Smooth muscle cell of the brain vasculature (primary cell): ENCODE measurements at places on chromosomes 6 and 20.

- no peak for DNase-seq
Observed at GRCh38 chr20:7090001-7090400, 322.5 kb downstream of the BMP2 start.

DNA sequence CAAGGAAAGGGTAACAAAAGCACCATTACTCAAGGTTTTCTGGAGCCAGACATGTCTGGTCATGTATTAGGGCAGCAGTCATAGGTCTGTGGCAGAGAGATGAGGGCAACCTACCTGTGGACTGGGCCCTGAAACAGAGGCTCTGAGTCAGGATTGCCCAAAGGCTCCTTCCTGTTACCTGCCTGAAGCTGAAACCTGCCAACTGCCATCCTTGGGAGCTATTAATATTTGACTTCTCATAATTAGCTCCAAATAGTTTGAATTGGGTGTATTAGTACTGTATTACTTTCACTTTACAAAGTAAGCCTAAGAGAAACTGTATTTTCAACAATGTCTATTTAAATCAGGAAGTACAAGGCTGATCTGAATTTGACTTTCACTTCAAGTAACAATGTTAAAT, 72.0 kb upstream of the TBX18 start:
- DNase-seq: no peak

GRCh38 chr6:83518816-83519480, 6.6 kb downstream of the PRSS35 start:
- no peak for DNase-seq

- DNase-seq: no peak
Observed at GRCh38 chr20:5197270-5197827, 70.5 kb downstream of the CDS2 start.

DNA sequence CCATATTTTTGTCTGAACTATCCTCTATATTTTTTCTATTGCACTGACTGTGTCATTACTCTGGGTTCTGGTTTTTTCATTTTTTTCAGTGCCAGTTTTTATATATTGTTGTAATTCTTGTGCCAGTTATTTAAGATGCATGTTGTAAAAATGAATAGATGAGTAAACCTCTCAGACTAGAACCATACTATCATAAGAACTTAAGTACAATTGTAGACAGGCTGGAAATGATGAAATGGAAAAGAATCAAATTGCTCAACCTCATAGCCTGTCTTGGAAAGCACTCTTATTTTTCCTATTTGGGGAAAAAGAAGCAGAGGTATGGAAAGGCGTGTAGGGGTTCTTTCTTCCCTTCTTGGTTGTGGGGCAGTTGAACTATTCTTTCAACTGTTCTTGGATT, 30.2 kb downstream of the PANK2 start:
- DNase-seq: no peak

DNA sequence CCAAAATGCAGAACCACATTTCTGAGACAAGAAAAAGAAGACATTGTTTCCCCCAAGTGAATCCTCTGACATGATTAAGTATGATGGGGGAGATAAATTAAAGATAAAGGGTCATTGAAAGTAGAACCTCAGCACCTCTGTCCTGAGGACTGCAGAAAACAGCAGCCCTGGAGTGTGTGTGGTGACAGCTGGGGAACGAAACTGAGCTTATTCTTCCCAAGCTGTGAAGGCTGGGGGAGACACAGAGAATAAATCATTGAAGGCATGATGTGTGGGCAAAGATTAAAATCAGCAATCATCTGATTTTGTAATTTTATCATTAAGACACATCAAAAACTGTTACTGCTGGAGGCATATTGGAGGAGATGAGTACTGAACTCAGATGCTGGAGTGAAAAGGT, 67.5 kb upstream of the GPR6 start:
- DNase-seq: no peak

DNA sequence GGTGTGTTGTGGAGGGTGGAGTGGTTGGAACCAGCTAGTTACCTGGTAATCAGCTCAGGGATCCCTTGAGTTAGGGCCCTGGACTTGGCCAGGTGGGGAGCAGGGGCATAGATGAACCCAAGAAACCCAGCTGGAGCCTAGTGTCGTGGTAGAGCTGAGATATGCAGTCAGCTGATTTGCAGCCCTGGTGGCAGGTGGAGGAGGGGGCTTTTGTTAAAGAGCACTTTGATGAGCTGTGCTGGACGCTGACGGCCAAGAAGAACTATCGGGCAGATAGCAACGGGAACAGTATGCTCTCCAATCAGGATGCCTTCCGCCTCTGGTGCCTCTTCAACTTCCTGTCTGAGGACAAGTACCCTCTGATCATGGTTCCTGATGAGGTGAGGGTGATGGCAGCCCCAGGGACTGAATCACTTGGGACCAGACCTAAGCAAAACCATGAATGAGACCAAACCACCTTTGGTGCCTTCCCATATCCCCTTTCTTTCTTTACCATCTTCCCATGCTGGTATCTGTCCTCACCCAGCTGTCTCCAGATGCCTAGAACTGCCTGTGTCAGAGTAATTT, 12.7 kb downstream of the DEF6 start:
- DNase-seq: no peak

GRCh38 chr6:73586416-73586974, 65.7 kb upstream of the EEF1A1 start:
- no peak for DNase-seq

- no peak for DNase-seq
Observed at GRCh38 chr6:168691774-168692173, 250.8 kb downstream of the SMOC2 start.

DNA sequence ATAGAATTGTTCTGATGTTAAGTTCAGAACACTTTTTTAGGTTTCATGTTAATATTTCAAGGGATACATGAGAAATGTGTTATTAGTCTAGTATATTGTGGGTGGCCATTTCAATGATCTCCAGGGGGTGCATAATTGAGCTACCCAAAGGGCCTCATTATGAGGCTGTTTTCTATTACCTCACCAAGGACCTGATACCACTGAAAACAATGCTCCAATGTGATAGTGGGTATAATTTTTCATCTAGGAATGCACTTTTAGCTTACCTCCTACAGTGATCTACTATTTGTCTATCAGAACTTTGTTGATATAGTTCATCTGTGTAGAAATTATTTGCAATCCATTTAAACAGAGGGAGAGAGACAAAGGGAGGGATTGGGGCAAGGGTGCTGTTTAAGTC, 106.8 kb upstream of the HS3ST5 start:
- no peak for DNase-seq

- DNase-seq: no peak
Observed at GRCh38 chr20:17345321-17345720, 118.5 kb downstream of the PCSK2 start.

DNA sequence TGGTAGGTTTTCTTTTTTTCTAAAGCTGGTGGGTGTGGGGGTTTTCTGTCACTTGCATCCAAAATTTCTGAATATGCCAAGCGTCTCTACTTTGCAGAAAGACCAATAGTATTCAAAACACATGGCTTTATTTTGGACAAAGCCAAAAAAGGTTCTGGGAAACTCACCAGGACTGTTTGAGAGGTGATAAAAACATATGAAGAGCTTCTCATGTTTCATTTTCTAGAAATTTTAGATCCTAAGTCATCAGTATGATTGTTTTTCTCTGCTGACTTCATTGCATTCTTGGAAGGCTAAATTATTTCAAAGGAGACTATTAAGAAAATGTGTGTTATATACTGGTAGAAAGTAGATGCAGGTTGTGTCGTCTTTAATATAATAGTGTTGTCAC, 51.3 kb downstream of the GCLC start:
- no peak for DNase-seq

GRCh38 chr20:33832103-33832804, 21.1 kb downstream of the CHMP4B start:
- DNase-seq: no peak

DNA sequence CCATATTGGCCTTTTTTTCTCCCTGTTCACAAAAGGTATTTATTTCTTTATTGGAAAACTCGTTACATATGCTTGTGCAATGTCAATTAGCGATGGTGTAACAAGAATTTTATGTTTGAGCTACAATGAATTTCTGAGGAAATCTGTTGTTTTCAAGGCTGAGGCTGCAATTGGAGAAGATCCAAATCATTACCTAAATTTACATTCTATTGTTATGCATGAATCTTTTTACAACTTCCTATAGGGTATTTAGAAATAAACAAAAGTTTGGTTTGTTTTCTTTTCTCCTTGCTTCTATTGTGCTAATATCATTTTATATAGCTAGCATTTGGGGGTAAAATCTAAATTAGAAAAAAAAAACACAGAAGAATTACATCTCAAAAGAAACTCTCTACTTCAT, 34.7 kb upstream of the NKAIN2 start:
- DNase-seq: no peak

DNA sequence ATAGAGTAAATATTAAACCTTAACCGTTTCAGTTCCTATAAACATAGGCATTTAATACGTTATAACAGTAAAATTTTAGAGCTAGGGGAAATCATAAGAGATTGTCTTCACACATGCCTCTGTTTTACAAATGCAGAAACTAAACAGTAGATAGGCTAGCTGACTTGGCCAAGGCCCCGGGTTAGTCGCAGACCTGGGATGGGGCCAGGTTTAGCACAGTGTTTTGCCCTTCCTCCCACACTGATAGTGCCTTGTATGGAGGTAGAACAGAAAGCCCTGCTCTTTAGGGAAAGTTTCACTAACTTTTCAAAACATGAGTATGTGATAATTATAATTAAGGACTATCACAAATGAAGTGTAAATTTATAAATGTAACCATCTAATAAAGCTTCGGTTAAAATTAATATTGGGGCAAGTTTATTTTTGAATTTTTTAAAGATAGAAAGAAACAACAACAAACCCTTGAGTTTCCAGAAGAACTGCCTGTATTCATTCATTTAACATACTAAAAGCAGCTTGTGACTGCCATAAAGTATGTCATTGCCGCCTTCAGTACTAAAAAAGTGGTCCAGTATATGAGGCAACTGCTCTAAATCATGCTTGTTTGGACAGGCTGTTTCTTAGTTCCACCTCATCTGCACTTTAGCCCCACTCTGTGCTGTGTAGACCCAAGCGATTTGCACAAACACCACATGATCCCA, 62.5 kb upstream of the LOC128125822 start:
- no peak for DNase-seq

DNA sequence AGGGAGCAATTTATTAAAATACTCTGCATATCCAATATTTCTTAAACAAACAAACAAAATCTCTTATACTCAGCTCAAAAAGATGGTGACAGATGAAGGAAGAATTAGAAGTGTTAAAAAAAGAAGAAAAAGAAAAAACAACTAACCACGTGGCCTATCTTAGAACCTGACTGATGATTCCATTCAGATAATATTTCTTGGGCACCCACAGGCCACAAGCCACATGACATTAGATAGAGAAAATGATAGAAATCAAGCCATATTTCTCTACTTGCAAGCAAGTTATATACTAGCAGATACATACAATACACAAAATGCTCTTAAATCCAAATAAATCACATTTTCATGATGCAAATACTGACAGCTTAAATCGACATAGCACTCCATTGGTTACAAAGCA, 14.5 kb upstream of the RAMACL start:
- no peak for DNase-seq

DNA sequence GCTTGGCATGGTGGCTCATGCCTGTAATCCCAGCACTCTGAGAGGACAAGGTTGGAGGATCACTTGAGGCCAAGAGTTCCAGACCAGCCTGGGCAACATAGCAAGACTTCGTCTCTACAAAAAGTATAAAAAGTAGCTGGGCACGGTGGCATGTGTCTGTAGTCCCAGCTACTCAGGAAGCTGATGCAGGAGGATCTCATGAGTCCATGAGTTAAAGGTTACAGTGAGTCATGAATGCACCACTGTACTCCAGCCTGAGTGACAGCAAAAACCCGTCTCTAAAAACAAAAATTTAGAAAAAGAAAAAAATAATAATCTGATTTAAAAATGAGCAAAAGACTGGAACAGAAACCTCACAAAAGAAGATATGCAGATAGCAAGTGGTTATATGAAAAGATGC, 279.7 kb downstream of the RNGTT start:
- DNase-seq: no peak

GRCh38 chr20:34553366-34553867, 5.1 kb upstream of the MAP1LC3A start:
- no peak for DNase-seq

GRCh38 chr20:36951979-36952738, 651 bp upstream of the SAMHD1 start:
- no peak for DNase-seq

DNA sequence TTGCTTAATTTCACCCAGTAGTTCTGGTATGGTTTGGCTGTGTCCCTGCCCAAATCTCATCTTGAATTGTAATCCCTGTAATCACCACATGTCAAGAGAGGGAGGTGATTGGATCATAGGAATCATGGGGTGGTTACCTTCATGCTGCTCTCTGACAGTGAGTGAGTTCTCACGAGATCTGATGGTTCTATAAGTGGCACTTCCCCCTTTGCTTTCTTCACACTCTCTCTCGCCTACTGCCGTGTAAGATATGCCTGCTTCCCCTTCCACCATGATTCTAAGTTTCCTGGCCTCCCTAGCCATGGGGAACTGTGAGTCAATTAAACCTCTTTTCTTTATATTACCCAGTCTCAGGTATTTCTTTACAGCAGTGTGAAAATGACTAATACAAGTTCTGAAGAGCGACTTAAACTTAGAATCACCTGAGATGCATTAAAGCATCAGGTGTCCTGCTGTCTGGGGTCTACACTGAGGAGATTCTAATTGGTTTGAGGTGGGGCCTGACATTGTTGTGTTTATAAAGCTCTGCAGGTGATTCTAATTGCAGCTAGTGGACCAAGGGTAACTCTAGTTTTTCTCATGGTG, 82.1 kb upstream of the DTNBP1 start:
- DNase-seq: no peak

- DNase-seq: no peak
Observed at GRCh38 chr6:31819871-31820299, 4.5 kb downstream of the HSPA1A start.

GRCh38 chr20:9993137-9993536, 41.6 kb upstream of the ANKEF1 start:
- no peak for DNase-seq

DNA sequence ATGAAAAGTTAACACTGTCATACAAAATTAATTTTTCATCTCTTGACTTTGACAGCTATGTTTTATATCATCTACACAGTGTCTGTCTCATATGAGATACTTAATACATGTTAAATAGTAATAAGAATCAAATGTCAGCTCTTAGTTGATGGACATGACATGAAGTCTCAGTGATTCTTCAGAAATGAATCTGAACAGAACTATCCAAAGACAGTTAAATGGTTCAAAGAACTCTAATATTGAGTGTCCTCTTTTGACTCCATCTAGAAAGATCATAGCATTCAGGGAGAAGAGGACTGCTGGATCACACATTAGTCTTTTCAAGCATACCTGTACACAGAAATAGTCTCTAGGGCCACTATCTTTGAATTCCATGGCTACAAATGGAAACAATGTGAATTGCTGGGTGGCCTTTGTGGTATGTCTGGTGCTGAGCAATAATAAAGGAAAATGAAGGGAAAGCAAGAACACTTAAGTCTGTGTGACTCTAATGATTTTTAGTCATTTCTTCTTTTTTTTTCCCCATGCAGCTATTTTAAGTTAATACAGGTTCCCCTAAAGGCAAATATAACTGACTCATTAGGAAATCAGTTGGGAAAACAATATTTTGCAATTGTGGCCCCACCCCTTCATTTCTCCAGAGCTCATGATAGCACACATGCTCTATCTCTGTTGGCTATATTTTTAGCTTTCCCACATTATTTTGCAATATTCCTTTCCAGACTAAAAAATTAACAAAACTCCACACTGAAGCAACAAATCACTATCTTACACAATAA, 367.5 kb downstream of the GRIK2 start:
- DNase-seq: no peak
